CD4-positive, alpha-beta T cell treated with Interleukin-6 for 4 hours (primary cell): ENCODE measurements at places on chromosomes 5 and 9.

DNA sequence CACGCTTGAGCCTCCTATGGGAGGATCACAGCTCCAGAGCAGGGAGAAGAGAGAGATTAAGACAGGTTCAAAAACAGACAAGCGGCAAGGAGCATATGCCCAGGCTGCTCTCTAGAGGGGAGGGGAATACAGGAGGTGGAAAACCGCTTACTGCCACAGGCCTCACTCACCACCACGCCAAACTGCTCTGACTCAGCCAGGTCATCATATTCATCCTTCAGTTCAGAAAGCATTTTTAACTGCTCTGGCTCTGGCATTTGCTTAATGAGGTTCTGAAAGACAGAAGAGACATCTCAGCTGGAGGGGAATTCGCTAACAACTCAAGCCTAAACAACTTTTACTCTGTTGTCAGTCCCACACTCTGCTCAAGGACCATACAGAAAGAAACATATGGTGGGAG, 40.1 kb downstream of the PCDHGC5 start:
- DNase-seq = no peak

GRCh38 chr5:156598964-156599363, 251.1 kb upstream of the PPP1R2B start:
- DNase-seq = no peak

DNA sequence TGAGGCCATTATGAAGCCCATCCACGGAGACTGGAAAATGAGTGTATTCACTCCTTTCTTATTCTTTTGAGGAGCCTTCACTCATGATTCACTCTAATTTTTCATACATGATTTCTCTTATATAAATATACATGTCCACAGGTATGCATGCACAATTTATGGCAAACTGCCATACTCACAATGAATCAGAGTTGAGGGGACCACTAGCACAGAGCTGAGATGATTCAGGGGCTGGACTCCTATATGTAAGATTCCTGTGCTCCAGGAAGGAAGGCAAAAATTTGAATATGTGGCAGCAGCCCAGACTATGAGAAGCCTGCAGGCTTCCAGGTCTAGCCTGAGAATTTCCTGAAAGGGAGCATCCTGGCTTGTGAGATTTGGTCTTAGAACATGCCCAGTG, 484.6 kb downstream of the PRELID2 start:
- no peak for DNase-seq

DNA sequence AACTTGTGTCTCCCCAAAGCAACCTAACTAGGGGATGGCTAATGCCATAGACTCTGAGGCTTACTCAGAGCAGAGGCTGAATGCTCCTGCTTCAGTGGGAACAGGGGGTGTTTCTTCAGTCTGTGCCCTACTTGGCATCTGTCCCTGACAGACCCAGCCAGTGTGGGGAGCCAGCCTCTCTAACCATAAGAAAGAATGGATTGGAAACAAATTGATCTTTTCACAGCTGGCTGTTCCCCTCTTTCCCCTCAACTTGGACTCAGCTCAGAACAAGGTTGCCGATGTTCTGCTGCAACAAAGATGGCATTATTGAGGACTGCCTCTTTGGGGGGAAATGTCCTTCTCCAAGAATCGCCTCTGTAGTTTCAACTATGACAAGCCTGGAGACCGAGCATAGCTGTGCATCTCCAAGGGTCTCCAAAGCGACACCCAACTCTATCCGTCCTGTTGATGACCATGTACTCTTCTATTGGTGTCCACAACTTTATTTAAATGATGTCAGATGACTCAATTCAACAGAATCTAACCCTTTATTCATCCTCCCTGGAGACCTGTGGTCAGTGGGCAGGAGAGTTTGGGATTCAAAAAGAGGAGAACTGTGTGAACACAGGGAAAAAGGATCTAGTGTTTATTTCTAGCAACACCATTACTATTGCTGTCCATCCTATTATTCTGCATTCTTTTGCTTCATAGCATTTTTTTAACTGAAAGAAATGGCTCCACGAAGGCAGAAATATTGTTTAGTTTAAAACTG, 24.7 kb upstream of the TNC start:
- DNase-seq = no peak

DNA sequence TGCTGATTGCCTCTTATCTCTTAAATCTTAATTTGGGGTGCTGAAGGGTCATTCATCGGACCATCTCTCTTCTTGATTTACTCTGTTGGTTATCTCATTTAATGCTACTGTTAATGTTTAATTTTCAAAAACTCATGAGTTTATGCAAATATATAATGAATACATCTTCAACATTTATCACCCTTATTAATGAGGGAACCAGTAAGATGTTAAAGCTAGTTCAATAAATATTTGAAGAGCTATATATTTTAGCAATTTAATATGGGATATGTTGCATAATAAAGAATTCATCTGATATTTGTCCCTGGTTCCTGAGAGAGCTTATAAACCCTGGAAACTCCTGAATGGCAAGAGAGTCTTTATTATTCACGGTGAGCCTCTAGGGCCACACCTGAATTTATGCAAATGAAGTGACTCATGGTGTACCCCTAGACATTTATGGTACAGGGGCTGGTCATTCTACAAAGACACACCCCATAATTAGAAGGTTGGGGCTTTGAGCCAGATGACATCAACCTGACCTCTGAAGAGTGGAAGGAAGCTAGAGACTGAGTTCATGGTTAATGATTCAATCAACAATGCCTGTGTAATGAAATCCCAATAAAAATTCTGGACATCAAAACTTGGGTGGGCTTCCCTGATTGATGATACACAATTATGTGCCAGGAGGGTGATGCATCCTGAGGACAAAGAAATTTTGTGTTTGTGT, 339.5 kb upstream of the ZNF608 start:
- DNase-seq = no peak

- no peak for DNase-seq
These were observed 799.1 kb downstream of the TAF11L14 start for GRCh38 chr5:18433336-18433735.

GRCh38 chr9:131502781-131503625, at the start of gene POMT1:
Gene POMT1, plus strand, starts transcription at chr9:131502918. Its CDS starts 1,301 bp downstream, at chr9:131504219.
- peak; percentile 92 for DNase-seq

GRCh38 chr9:34996905-34997279, 7.3 kb downstream of the DNAJB5 start:
- no peak for DNase-seq

DNA sequence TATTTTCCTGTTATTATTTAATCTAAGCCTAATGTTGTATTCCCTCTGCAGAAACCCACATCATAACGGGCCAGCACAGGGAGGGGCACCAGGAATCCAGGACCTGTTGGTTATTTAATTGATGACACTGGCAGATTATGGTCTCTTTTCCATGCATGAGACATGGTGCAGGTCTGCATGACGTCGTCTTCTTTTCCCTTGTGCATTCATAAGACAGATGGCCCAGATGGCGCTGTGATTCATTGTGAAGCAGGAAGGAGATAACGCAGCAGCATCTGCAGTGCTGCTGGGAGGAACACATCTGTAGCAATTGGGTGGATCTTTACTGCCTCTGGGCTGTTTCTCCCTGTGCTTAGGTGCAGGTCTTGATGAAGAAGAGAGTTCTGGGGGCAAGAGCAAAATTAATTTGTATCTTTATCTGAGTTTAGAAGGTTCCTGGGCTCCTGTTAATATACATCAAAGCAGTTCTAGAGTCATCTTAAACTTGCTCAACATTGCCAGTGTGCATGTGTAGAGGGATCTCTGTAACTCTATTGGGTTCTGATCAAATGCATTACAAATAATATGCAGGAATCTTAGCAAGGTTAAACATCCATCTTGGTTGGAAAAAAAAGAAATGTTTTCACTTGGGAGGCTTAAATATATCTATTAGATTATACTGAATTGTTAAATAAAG, 176.1 kb downstream of the PCSK1 start:
- no peak for DNase-seq

DNA sequence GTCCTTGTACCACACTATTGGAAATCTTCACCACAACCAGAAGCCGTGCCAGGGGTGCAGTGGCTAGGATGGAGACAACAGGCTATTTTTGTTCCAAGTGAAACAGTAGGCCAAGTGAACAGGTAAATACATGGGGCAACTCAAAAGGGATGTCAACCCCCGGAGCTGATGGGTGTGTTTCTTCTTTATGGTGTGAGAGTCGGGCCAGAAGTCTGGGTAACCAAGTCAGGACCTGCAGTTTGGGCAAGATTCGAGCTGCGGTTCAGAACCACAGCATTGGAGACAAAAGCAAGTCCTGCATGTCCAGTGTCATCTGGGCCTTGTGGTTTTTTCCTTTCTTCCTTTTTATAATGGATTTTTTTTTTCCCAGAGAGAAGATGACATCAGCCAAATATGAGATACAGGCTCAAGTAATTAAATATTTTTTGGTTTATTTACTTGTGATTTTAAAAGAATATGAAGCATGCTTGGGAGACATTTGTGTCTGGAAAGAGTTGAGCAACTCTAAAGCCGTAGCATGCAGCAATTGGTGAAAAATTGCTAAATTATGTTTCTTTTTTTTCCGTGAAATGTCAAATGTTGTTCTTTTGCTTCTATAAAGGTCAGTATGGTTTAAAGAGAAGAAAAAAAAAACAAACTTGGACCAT, 261.6 kb downstream of the ARRDC3 start:
- no peak for DNase-seq

- DNase-seq = no peak
These were observed 9.8 kb upstream of the TLX3 start for GRCh38 chr5:171299228-171299627.

- no peak for DNase-seq
These were observed 14.3 kb downstream of the GEMIN5 start for GRCh38 chr5:154923441-154924430.

DNA sequence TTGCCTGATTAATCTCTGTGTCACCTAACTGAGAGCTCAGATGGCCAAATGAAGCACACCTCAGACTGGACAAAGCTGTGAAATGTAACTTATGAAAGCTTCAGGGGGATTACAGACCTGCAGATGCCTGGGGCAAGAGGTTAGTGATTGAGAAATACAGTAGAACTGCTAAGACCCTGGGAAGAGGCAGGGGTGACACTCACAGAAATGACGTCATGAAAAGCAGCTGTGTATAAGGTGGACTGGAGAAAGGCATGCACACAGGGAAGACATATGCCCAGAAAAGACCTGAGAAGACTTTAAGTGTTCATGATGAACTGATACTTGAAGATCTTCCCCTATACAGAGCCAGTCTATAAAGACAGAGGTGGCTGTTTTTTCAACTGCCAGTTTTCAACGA, 49.3 kb upstream of the SPTLC1 start:
- no peak for DNase-seq

- DNase-seq = no peak
These were observed 28.7 kb downstream of the LARP1 start for GRCh38 chr5:154783774-154784460.

GRCh38 chr9:114460513-114461199, 44.6 kb downstream of the WHRN start:
- no peak for DNase-seq

- no peak for DNase-seq
These were observed 370.8 kb downstream of the TLE1 start for GRCh38 chr9:81318571-81318970.

DNA sequence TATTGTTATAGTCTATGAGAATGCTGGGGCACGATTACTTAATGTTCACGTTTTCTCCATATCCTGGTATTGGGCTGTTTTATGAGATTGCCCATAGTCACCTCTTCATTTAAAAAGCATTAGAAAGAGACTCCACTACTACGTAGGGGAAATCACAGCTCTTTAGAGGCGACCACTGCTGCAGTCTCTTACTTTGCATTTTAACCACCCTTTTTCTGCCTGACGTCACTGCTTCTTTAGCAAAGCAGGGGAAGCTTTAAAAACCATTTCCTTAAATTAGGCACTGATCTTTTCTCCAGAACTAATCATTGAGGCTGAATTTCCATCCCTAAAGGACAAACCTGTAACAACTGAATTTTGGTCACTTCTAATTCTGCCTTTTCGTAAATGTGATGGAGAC, 38.9 kb downstream of the ZNF608 start:
- DNase-seq = no peak

DNA sequence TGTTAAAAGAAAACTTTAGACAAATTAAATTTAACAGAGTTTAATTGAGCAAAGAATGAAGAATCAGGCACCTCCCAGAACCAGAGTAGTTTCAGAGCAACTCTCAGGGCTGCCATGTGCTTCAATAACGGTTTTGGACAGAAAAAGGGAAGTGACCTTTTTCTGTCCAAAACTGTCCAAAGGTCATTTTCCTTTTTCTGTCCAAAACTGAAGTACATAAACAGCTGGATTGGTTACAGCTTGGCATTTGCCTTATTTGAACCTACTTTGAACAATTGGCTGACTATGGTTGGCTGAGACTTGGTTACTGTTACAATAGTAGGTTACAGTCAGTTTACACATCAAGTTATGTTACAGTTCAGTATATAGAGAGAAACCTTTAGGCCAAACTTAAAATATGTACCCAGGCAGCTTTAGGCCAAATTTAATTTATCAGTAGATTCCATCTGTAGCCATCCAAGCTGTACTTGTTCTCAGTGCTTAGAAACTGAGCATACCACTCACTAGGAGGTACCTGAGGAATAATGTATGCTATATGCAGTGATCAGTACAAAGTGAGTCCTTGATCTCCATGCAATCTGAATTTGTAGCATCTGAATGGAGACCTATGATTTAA, 44.0 kb downstream of the C9orf85 start:
- DNase-seq = no peak

GRCh38 chr5:40780199-40780598, 18.0 kb downstream of the PRKAA1 start:
- DNase-seq = no peak

DNA sequence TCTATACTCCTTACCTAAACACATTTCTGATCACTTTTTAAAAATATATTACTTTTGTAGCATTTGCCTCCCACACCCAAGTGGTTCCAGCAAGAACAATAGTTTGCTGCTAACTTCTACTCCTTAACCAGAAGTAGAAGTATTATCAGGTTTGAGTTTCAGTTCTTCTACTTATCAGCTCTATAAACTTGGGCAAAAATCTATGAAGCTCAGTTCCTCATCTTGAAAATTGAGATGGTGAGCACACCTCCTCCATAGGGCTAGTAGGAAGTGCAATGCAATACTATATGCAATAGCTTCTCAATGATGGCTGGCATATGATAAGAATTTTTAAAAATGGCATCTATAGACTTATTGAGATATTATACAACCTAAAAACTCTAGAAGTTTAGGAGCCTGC, 283.7 kb downstream of the TLR4 start:
- no peak for DNase-seq

GRCh38 chr5:963673-964531, 44.7 kb upstream of the NKD2 start:
- DNase-seq = peak; percentile 48

- no peak for DNase-seq
These were observed 161.6 kb upstream of the PANK3 start for GRCh38 chr5:168740811-168741213.

GRCh38 chr9:706073-706472, 135.4 kb upstream of the DMRT1 start:
- DNase-seq = no peak

DNA sequence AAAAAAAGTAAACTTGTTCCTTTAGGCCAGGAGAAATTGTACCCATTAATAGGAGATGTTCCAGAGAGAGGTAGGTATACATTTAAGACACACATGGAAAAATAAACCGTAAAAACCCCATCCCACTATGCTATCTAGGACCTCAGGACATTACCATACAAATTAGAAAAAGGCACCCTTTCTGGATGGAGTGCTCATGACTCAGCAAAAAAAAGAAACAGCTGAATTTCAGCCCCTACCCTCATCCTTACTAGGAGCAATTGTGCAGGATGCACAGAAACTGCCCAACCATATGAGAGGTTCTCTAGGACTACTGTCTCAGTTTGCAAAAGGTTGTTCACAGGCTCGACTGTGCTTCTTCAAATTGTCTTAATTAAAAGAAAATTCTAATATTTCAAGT, 368.2 kb downstream of the HINT1 start:
- no peak for DNase-seq

GRCh38 chr5:175131432-175131831, 312.6 kb downstream of the DRD1 start:
- DNase-seq = no peak
